ENCODE measurements at places on chromosomes 4 and X.

DNA sequence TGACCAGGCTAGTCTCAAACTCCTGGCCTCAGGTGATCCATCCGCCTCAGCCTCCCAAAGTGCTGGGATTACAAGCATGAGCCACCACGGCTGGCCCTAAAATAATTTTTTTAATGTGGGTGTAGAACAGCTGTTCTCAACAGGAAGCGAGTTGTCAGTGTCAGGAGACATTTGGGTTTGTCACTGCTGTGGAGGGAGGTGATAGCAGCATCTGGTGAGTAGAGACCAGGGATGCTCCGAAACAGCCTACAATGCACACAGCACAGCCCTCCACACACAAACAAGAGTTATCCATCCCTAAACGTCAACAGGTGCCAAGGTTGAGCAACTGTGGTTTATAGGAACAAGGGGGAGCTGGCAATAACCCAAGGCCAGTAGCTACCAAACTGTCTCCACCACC lies 243.4 kb upstream of the STS start:
- no peak for DNase-seq

DNA sequence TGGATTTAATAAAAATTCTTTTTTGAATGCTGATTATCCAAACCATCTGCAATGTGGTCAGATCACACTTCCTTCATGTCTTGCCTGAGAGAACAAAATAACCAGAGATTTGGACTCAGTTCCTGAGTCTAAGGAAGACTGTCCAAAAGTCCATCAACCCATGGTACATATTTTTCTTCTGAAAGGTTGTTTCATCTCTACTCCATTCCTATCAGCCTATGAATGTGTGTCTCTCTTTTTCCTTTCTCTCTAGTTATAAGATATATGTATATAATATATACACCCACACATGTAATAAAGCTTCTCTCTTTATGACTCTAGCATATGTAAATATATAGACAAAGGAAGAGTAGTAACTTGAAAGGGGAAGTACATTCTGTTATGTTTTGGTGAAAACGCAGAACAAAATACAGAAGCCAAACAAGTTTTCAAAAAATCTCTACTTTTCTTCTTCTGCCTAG lies 226.9 kb downstream of the ARHGAP24 start:
- DNase-seq = no peak

GRCh38 chr4:164748375-164748774 lies 5.6 kb upstream of the SMIM31 start:
- peak; percentile 12 for DNase-seq

DNA sequence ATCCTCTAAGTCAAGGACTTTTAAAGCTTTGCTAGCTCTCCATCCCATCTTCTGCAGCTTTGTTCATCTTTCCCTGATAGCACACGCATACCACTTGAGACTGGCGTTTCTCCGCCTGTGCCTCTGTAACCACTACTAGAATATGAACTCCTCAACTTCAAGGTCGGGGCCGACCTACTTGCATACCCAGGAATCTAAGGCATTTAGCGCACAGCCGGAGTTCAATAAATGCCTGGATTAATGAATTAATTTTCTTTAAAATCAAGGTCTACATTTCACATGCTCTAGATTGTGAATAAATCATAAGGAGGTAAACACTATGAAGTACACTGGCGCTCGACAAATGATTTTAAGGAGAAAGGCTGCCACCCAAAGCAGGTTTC lies 89.3 kb downstream of the HNRNPD start:
- no peak for DNase-seq

- DNase-seq = no peak
Observed at GRCh38 chr4:13928214-13928613, 300.7 kb upstream of the BOD1L1 start.

DNA sequence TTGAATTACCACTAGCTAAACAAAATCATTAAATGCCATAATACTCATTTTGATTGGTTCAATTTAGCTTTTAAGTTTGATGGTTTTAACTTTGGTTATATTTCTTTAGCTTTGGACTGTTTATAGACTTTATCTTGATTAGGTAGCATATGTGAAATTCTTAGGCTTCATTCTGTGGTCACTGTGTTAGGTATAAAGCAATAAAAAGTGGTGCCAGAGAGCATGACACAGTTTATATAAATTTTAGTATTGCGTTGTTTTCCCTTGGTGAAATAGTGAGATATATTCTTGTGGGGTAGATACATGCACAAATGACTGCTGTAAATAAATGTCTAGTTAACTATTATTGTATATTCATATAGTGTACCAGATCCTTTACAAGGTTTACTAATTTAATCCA lies 474.2 kb upstream of the GRID2 start:
- no peak for DNase-seq

GRCh38 chr4:56575820-56576429 lies 70.3 kb downstream of the ARL9 start:
- peak; percentile 37 for DNase-seq

- DNase-seq = no peak
Observed at GRCh38 chr4:169246957-169247396, 23.8 kb downstream of the SH3RF1 start.

GRCh38 chr4:6362896-6363295 lies 93.2 kb downstream of the WFS1 start:
- no peak for DNase-seq

DNA sequence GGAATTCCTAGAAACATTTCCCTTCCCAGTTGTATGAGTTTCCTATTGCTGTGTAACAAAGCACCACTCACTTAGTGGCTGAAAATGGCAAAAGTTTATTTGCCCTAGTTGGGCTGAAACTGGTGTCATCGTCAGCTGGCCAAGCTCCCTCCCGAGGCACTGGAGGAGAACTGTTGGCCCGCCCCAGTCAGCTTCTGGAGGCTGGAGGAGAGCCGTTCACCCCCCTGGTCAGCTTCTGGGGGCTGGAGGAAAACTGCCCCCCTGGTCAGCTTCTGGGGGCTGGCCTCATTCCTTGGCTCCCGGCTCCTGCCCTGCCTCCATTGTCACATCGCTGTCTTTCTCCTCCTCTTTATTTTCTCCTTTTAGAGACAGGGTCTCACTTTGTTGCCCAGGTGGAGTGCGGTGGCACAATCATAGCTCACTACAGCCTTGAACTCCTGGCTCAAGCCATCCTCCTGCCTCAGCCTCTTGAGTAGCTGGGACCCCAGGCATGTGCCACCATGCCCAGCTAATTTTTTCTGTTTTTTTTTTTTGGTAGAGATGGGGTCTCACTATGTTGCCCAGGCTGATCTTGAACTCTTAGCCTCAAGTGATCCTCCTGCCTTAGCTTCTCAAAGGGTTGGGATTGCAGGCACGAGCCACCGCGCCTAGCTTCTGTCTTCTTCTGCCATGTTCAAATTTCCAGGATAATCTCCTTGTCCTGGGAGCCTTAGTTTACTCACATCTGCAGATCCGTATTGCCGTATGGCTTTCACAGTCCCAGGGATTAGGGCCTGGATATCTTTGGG lies 3.2 kb downstream of the RGS12 start:
- DNase-seq = no peak

DNA sequence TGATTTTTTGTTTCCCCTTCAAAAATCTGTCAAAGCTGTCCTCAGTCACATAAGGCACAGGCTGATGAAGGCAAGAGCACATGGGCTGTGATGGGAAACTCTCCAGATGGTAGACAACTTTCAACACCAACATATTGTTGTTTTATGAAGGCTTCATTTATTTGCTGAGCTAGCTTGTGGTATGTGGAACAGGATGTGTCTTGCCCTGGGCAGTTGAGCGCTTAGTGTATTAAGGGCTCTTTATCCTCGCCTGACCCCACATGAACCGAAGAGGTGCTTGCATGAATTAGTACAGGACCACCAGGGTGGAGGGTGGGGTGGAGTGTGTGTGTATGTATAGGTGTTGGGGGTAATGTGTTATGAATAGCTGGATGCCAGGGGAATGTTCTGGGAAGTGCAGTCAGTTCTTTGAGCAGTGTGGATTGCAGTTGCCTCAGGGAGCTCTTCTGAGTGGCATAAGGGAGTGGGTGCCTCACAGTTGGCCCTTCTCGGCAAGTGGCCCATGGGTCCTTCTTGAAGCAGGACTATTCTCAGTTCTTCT lies 103.1 kb downstream of the PHEX start:
- no peak for DNase-seq

- DNase-seq = no peak
Observed at GRCh38 chr4:3115637-3116270, 41.3 kb downstream of the HTT start.

DNA sequence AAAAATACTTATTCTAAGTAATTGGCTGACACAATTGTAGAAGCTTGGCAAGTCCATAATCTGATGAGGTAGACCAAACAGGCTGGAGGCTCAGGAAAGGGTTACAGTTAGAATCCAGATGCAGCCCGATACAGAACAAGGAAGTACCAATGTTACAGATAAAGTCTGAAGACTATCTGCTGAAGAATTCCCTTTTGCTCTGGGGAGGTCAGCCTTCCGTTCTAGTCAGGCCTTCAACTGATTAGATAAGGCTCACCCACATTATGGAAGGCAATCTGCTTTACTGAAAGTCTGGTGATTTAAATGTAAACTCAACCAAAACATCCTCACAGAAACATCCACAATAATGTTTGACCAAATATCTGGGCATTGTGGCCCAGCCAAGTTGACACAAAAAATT lies 7.4 kb upstream of the DYNLT3 start:
- no peak for DNase-seq

DNA sequence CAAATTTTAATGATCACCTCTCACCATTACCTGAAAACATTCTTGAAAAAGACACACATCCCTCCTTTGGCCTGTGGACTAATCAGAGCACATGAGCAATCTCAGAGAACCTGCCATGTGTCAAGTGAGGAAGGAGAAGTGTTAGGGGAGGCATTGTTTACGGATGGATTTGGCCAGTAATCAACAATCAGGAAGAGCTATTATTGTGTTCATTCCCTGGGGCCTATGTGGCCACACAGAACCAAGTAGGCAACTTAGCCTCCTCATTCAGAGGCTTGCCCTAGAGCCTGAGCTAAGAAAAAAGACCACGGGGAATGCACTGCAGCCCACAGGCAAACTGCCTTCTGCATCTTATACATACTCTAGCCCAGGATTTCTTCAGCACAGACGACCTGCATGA lies 40.6 kb upstream of the DOCK11 start:
- DNase-seq = no peak

GRCh38 chr4:8050555-8051206 lies 107.9 kb downstream of the ABLIM2 start:
- no peak for DNase-seq

DNA sequence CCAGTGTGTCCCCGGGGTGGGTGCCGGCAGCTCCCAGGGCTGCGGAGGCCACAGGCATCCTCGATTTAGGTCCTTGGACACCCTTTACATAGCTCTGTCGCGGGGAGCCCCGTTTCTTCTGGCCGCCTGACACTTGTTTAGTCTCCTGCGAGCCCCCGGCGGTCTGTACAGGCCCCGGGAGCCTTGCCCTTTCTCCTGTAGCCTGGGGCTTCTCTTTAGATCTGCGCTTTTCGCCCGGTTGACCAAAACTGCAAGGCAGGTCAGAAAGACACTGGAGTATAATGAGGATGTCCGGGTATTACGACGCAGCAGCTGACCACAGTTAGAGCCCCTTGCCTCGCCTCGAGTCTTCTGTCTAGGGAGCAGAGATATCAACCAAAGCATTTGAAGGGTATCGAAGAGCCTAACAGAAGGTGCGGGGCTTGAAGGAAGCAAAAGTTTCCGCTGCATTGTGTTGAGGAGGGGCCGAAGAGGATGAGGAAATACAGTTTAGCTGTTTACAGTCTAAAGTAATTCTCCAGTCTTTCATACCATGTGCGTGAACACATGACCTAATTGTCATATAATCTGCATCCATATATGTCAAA lies 479 bp downstream of the BRCC3 start:
- no peak for DNase-seq

- DNase-seq = no peak
Observed at GRCh38 chrX:47815901-47816845, 20.5 kb upstream of the ZNF81 start.

DNA sequence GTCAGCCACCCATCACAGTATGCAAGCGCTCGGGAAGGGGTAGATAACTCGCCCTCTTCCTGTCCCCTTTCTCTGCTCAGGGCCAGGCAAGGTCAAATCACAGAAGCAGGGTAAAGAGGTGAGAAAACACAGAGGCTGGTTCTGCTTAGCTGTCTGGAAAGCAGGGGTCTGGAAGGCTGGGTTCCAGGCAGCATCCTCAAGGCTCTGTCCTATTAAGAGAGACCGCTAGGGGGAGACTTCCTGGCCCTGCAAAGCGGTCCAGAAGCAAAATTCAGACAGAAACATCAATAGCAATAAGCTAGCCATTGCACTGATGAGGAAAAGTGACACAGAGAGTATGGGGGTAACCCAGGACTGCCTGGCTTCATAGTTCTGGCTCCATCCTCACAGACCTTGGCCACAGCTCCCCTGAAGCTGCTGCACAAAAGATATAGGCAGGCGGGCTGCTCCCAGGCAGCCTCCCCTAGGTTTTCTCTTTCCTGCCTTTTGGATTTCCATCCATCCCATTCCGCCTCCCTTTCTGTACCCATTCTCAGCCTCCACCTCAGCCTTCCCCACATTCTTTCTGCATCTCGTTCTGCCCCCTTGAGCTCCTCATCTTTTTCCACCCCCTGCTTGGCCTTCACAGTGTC lies 308.5 kb downstream of the EVC2 start:
- no peak for DNase-seq

DNA sequence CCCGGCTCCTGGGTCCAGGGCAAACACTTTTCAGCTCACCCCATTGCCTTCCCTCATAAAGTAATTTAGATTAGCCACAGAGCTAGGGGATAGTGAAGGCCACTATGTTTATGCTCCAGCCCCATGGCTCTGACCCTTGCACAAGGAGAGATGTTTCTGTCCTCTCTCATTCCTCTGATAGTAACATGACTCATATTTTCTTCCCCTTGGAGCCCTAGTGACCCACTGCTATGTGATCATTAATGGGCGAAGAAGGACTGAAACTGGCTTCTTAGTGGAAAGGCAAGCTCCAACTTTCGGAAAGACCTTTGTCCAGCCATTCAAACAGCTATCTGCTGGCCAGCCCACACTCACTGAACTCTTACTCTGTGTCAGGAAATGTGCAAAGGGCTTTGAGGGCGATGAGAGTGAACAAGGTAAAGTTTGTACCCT lies 12.3 kb downstream of the CLDN2 start:
- DNase-seq = no peak

- DNase-seq = no peak
Observed at GRCh38 chr4:90745176-90745575, 618.0 kb downstream of the CCSER1 start.

GRCh38 chr4:2583517-2583916 lies 47.1 kb downstream of the FAM193A start:
- no peak for DNase-seq

- no peak for DNase-seq
Observed at GRCh38 chr4:146398404-146398803, 123.3 kb downstream of the SLC10A7 start.

- DNase-seq = no peak
Observed at GRCh38 chr4:57303012-57303751, 193.0 kb upstream of the IGFBP7 start.

All from CD4-positive, alpha-beta T cell treated with Interleukin-2 at 100 ng/mL for 4 hours (primary cell).